ENCODE measurements at places on chromosomes 1 and 21.

GRCh38 chr1:223142795-223143536 lies at the start of gene TLR5:
Gene TLR5, minus strand, starts transcription at chr1:223143248. Its CDS starts 30,217 bp downstream, at chr1:223113031.
- DNase-seq = peak; percentile 89

DNA sequence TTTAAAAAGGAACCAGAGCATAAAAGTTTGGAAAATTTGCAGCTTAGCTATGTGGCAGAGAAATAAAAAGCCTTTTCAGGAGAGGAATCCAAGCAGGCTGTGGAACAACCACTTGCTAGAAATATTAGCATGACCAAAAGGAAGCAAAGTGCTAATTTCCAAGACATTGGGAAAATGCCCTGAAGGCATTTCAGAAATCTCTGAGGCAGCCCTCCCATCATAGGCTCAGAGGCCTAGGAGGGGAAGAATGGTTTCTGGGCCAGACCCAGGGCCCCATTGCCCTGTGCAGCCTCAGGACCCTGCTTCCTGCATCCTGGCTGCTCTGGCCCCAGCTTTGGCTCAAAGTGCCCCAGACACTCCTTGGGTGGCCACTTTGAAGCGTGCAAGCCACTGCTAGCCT lies 56.8 kb downstream of the TENT5C start:
- no peak for DNase-seq

DNA sequence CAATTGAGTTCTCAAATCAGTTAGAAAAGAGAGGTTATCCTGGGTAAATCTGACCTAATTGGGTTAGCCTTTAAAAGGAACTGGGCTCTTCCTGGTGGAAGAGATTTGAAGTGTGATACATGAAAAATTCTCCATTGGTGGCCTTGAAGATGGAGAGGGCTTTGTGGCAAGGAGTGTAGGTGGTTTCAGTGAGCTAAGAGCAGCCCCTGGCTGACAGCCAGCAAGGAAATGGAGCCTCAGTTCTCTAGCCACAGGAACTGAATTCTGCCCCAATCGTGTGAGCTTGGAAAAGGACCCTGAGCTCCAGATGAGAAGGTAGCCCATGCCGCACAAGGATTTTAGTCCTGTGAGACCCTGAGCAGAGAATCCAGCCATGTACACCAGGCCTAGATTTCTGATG lies 12.7 kb upstream of the HYI start:
- no peak for DNase-seq

DNA sequence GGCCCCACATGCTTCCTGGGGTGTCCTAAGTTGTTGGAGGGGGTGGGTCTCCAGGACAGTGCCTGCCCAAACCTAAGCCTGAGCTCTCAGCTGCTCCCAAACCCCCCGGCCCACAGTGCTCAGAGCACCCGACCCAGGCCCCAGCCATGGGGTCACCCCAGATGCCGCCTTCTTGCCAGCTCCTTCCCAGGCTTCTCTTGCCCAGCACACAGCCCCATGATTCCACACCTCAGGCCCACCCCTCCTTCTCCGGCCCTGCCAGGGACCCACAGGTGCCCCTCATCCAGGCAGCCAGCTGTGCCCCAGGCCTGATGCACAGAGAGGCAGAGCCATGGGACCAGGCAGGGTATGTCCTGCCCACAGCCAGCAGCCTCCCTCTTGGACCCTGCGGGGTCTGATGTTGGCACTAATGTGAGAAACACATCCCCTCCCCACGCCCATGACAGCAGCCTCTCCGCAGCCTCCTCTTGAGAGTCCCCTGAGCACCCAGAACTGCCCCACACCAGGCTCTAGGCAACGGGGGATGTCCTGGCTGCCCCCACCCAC lies 4.9 kb downstream of the WNT9A start:
- no peak for DNase-seq

GRCh38 chr1:81458186-81458585 lies 342.5 kb upstream of the ADGRL2 start:
- DNase-seq = no peak

- DNase-seq = peak; percentile 72
Observed at GRCh38 chr1:47997289-47998200, at the start of gene TRABD2B. Gene TRABD2B, minus strand, starts transcription at chr1:47997385.

- peak; percentile 17 for DNase-seq
Observed at GRCh38 chr1:53121319-53122172, 20.9 kb downstream of the SLC1A7 start.

GRCh38 chr1:28648474-28649198 lies at the start of gene RNU11:
Gene RNU11, plus strand, starts transcription at chr1:28648600.
- DNase-seq = peak; percentile 73

DNA sequence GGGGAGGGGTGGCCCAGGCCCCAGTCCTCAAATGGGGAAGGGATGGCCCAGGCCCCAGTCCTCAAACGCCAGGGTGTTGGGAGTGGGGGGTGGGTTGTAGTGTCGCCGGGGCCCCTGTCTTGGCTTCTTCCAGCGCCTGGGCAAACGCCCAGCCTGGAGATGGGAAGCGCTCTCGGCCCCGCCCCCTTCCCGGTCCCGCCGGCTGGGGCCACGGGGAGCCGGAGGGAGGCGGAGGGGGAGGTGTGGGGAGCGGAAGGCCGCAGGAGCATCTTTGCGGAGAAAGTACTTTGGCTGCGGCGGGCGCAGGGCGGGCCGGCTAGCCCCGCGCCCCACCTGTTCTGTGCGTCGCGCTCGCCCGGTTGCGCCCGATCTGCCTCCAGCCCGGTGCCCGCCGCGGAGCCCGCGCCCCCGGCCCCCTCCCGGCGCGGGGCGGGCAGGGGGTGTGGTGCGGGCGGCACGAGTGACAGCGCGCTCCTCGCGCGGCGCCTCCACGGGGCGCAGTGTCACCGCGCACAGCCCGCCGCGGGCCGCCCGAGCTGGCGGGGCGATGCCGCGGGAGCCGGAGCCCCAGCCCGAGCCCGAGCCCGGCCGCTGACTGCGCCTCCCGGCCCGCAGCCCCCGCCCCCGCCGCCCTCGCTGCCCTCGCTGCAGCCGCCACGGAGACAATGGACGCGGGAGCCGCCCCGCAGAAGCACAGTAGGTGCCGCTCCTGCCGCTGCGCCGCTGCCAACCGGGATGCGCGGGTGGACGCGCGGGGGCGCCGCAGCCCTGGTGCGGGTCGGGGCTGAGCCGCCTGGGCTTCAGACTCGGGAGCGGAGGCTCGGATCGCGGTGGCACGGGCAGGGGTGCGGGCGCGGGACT lies 31.1 kb upstream of the PEX10 start:
- DNase-seq = peak; percentile 23

DNA sequence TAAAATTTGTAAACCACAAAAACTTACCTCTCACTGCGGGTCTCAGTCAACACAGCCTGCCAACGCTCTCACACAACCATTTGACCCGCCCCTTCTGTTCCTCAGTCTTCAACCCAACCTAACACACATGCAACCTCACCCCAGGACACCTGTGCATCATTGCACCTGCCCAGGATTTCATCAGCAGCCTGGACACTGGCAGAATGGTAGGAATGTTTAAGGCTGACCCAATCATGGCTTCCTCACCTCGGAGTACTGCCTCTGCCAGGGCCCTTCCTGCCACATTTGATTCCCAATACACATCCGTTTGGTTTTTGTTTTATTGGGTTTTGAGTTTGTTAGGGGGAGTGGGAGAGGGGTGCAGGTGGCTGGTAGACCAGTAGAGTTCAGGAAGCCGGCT lies 40.7 kb downstream of the TOMM20 start:
- DNase-seq = no peak

Measured in activated T-cell treated with anti-CD3 and anti-CD28 coated beads for 48 hours (primary cell).